ENCODE measurements at places on chromosomes 6 and 20. TPM values are rescaled to one million over a fixed set of nuclear protein-coding genes. Genes with fewer than 3 reads are reported as not detected.

DNA sequence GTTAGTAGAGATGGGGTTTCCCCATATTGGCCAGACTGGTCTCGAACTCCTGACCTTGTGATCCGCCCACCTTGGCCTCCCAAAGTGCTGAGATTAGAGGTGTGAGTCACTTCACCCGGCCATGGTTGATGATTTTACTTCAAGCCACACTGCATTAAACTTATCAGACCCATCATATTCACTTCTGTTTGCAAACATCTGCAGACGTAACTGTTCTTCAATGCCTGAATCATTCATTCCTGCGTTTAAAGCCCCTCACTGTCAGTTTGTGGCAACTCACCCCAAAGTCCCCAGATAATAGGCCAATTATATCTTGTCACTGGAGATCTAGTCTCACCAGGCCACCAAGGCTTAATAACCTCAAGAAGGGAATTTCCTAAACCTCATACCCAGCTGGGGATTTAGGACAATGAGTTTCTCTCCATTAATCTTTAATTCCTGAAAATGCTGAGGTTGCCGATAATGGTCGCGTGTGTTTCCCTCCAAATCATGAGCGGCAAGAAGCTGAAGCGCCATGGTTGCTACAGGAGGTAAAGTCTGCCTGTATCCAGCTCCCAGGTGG lies 229.6 kb downstream of the LY86 start:
- H3K4me1 ChIP-seq, result no peaks in the 10 kb centered on the region
- no peaks in the 10 kb centered on the region for H3K36me3 ChIP-seq
- H3K27ac ChIP-seq, result no peak overlapping the region
- no peak for DNase-seq
- peaks cover 18% of the 10 kb centered on the region for H3K27me3 ChIP-seq
- H3K4me3 ChIP-seq, result no peak overlapping the region

DNA sequence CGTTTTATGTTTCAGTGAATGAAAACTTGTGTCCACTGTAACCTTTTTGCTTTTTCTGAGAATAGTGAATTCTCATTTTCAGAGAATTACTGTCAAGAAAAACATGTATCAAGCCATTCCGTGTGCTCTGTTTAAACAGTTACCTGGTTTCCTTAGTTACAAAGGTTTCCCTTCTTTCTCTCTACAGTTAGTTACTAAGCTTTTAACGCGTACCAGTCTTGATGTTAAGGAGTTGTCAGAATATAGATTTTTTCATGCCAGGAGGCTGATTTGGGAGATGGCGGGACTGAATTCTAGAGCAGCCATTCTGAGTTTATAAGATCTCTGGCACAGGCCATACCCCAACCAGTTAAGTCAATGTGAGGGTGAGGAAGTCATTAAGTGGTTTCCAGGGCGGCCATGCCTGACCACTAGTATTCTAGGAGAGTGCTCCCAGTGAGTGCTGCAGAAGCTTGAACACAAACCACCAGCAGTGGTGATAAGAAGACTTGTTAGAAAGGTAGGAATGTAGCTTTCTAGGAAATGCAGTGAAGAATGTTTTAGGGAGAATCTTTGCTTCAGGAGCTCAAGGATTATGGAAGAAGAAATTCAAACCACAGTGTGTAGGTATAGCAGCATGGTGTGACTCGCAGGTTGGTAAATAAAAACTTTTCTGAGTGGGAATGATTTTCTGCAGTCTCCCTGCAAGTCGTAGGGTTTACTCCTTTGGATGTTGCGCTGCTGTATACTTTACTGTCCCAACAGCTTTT lies 112.9 kb downstream of the JARID2 start:
- no peak for DNase-seq
- H3K27me3 ChIP-seq, result no peaks in the 10 kb centered on the region
- peaks cover 17% of the 10 kb centered on the region for H3K4me1 ChIP-seq
- no peaks in the 10 kb centered on the region for H3K36me3 ChIP-seq
- H3K27ac ChIP-seq, result no peak overlapping the region
- H3K4me3 ChIP-seq, result no peak overlapping the region

DNA sequence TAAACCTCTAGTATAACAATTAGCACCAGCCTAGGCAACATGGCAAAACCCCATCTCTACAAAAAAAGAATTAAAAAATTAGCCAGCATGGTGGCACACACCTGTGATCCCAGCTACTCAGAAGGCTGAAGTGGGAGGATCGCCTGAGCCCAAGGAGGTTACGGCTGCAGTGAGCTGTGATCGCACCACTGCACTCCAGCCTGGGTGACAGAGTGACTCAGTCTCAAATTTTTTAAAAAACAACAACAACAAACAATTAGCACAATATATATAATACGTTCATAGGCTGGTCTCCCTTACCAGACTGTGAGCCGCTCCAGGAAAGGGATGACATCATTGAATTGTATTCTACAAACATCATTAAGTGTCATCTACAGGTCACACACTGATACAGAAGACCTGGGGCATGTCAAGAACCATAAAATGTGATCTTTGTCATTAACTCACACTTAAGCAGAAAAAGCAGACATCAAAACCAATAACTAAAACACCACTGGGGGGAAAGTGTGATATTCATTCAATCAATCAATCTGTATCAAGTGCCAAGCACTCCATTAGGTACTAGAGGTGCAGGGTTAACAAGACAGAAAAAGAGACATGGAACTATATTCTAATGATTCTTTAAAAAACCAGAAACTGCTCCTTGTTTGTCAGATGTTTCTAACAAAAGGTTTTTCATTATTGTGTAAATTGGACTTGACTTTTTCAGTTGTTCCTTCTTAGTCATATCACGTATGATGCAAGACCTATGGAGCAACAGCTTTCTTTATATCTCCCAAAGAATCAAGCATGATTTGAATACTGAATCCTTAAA lies 17.8 kb downstream of the MAP3K5 start:
- DNase-seq, result no peak
- no peaks in the 10 kb centered on the region for H3K36me3 ChIP-seq
- no peaks in the 10 kb centered on the region for H3K27me3 ChIP-seq
- no peak overlapping the region for H3K27ac ChIP-seq
- H3K4me3 ChIP-seq, result no peak overlapping the region

GRCh38 chr6:146364816-146365594 lies 178.6 kb upstream of the RAB32 start:
- H3K4me3 ChIP-seq, result no peak overlapping the region
- H3K27ac ChIP-seq, result peak overlapping the region; percentile 12
- no peaks in the 10 kb centered on the region for H3K27me3 ChIP-seq

DNA sequence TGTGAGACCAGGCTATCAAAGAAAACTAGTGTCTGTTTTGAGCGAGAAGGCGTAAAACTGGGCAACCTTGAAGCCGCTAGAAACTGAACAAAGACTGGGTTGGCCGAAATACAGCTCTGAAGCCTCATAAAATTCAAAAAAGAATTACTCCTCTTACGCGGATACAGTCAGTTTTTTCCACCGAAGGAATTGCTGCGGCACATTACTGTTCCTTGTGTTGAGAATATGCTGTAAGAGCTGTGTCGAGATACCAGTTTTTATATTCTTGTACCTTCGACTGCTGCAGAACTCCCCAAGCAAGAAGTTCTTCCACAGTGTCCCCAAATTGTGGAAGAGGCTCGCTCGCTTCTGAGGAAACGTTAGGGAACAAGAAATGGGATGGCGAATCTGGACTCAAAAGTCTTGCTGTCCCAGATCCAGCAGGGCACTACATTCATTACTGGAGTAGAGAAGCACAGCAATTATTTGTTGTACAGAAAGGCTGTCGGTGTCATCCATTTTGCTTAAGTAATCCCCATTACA lies 523 bp upstream of the COX7A2 start:
- peaks cover 31% of the 10 kb centered on the region for H3K4me1 ChIP-seq
- peak overlapping the region; percentile 98 for H3K27ac ChIP-seq
- H3K27me3 ChIP-seq, result no peaks in the 10 kb centered on the region
- peak overlapping the region; percentile 97 for H3K4me3 ChIP-seq

GRCh38 chr20:32216179-32217142 lies 8.8 kb downstream of the POFUT1 start:
- no peaks in the 10 kb centered on the region for H3K27me3 ChIP-seq
- no peaks in the 10 kb centered on the region for H3K4me1 ChIP-seq
- H3K4me3 ChIP-seq, result no peak overlapping the region
- peaks cover 35% of the 10 kb centered on the region for H3K36me3 ChIP-seq
- H3K27ac ChIP-seq, result no peak overlapping the region

- peaks cover 43% of the 10 kb centered on the region for H3K36me3 ChIP-seq
- H3K4me3 ChIP-seq, result no peak overlapping the region
- no peak overlapping the region for H3K27ac ChIP-seq
These were observed 4.8 kb upstream of the SLC17A9 start for GRCh38 chr20:62947532-62948300.

- peaks cover 45% of the 10 kb centered on the region for H3K4me1 ChIP-seq
- no peaks in the 10 kb centered on the region for H3K36me3 ChIP-seq
- H3K27ac ChIP-seq, result no peak overlapping the region
- DNase-seq, result no peak
These were observed 5.1 kb upstream of the SLC2A12 start for GRCh38 chr6:134057478-134057877.

GRCh38 chr6:124599656-124600055 lies 362.6 kb upstream of the RNF217 start:
- H3K36me3 ChIP-seq, result no peaks in the 10 kb centered on the region
- H3K27ac ChIP-seq, result no peak overlapping the region
- H3K4me1 ChIP-seq, result no peaks in the 10 kb centered on the region
- no peaks in the 10 kb centered on the region for H3K27me3 ChIP-seq

GRCh38 chr6:36028877-36029324 lies 1.3 kb downstream of the MAPK14 start:
- peak overlapping the region; percentile 86 for H3K4me3 ChIP-seq
- peaks cover 37% of the 10 kb centered on the region for H3K4me1 ChIP-seq

GRCh38 chr6:165060720-165061119 lies 248.7 kb downstream of the C6orf118 start:
- no peaks in the 10 kb centered on the region for H3K4me1 ChIP-seq
- H3K27ac ChIP-seq, result no peak overlapping the region
- H3K36me3 ChIP-seq, result no peaks in the 10 kb centered on the region
- H3K27me3 ChIP-seq, result no peaks in the 10 kb centered on the region
- DNase-seq, result no peak

DNA sequence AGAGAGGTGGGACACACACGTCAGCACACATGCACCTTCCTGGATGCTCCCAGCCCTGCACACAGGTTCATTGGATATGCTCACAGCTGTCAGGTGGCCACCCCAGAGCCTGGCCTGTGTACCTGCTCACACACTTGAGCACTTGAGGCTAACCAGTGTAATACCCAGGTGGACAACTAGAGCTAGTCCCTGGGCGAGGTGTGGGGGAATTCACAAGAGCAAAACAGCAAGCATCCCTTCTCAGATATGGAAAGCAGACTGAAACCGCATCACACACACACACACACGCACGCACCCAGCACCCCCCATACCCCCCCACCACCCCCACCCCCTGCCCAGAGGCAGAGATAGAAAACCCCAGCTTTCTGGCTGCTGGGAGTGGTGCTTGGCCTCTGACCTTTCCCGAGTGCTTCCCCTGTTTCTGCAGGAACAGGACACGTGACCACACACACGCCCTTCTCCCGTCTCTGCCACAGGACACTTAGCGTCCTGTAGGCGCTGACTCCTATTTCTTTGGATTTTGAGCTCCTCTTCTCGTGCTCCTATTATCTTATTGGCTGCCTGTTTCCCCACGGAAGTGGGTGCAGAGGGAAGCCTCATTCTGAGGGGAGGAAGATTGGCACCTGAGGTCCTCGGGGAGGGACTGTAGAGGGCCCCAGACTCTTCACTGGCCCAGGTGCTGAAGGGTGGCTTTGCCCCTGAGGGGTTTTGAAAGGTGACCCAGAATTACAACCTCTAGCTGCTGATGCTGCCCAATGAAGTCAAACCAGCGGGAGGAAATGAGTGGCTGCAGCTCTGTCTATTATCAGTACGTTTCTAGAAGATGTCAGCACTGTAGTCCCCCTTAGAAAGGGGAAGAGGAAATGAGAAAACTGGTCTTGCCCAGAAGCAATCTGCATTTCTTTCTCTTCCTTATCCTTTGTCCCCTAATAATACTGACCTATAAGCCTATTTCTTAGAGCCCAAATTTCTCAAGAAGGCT lies 65.8 kb downstream of the SYTL3 start:
- H3K27ac ChIP-seq, result no peak overlapping the region
- no peaks in the 10 kb centered on the region for H3K36me3 ChIP-seq
- H3K4me3 ChIP-seq, result no peak overlapping the region
- DNase-seq, result no peak
- peaks cover 7% of the 10 kb centered on the region for H3K4me1 ChIP-seq

GRCh38 chr6:161128680-161129196 lies 137.2 kb downstream of the MAP3K4 start:
- H3K27ac ChIP-seq, result no peak overlapping the region
- H3K4me3 ChIP-seq, result no peak overlapping the region
- H3K4me1 ChIP-seq, result no peaks in the 10 kb centered on the region
- H3K36me3 ChIP-seq, result peaks cover 53% of the 10 kb centered on the region
- H3K27me3 ChIP-seq, result no peaks in the 10 kb centered on the region

DNA sequence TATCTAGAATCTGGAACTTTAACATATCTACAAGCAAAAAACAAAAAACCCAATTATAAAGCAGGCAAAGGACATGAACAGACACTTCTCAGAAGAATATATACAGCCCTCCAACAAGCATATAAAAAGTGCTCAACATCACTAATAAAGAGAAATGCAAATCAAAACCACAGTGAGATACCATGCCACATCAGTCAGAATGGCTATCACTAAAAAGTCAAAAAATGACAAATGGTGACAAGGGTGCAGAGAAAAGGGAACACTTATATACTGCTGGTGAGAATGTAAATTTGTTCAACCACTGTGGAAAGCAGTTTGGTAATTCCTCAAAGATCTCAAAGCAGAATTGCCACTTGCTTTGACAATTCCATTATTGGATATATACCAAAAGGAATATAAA lies 215.0 kb upstream of the EYS start:
- H3K4me3 ChIP-seq, result no peak overlapping the region
- H3K4me1 ChIP-seq, result no peaks in the 10 kb centered on the region
- H3K27me3 ChIP-seq, result no peaks in the 10 kb centered on the region

C20orf96 gene
- 19.9 TPM for total RNA-seq

MEI4 gene
- not detected for total RNA-seq

DNA sequence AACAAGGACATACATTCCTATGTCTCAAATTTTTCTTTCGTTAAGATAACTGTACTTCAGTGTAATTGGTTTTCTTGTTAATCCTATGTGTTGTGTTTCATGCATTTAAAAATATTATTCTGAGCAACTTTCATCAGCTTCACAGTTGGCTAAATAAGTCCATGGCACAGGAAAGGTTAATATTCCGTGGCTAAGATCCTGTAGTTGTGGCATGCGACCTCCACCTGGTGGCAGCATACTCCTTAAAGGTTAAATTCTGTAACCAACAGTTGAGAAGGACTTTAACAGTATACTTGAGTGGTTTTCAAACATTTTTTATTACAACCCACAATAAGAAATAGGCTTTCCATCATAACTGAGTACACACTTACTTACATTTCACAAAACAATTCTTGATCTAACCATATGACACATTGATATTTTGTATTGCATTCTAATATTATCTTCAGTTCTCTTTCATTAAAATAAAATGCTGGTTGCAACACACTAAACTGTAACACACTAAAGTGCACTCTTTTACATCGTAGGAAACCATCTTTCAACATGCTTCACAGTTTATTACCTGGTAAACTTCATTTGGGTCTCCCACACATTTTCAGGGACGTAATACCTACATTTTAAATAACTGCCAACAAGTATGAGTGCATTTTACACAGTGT lies 118.3 kb downstream of the SLX4IP start:
- no peaks in the 10 kb centered on the region for H3K27me3 ChIP-seq
- no peak for DNase-seq
- H3K27ac ChIP-seq, result peak overlapping the region; percentile 4
- no peak overlapping the region for H3K4me3 ChIP-seq
- H3K4me1 ChIP-seq, result peaks cover 68% of the 10 kb centered on the region

RNF39 gene
- total RNA-seq, result not detected

Measured in osteocyte (in vitro differentiated cells).